ENCODE measurements at places on chromosomes 6 and 20.

GRCh38 chr6:157557559-157557958, 176.6 kb downstream of the ZDHHC14 start:
- DNase-seq: peak; percentile 10

DNA sequence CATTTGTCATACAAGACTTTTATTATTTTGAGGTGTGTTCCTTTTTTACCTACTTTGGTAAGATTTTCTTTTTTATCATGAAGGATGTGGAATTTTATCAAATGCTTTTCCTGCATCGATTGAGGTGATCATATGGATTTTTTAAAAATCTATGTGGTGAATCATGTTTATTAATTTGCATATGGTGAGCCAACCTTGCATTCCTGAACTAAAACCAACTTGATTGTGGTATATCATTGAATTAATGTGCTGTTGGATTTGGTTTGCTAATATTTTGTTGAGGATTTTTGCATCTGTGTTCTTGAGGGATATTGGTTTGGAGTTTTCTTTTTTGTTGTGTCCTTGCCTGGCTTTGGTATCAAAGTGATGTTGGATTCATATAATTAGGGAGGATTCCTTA, 848.1 kb upstream of the EYS start:
- DNase-seq: no peak

DNA sequence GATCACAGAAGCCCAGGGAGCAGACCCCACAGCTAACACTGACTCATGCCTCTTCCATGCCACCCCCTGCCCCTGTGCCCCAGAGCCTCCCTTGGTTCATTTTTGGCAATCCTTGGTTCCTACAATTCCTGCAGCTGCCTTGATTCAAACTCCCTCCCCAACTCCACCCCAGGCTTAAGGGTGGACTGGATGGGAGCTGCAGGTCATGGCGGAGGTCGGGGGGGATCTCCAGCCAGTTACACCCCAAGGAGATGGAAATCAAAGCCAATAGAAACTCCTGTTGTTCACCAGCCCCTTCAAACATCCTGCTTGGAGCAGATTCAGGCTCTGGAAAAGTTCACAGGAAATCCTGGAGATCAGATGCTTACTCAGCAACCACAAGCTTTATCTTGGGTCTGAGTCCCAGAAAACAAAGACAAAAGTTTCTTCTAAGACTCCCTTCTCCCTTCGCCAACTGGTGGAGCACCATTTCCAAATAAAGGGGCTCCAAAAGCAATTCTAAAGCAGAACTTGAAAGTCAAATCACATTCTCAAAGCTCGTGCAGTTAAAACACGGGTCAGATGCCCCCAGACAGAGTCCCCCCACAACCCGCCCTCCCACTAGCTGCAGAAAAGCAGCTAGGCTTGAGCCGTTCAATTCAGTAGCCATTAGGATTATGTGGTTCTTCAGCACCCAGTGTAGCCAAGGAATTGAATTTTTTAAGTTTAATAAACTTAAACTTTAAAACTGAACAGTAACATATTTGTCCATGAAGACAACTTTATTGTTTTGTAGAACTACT, 149.5 kb downstream of the ANKRD60 start:
- DNase-seq: no peak

DNA sequence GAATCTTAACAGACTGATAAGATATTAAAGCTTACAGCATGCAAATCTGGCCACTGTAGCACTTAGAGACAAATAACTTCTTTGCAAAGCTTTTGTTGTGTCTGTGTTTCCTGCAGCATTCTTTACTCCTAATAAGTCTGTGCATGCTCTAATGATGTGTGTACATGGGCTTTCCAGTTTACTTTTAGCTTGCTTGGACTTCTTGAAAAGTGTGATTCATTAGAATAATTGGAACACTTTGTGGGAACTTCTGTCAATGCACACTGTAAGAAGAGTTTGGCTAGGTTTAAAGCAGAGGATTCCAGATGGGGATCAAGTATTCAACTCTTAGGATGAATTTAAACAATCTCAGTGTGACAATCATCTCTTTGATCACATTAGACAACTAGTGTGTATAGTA, 22.1 kb upstream of the TINAG start:
- DNase-seq: no peak

Data from suppressor macrophage treated with lipopolysaccharide for 1 hour (primary cell).